ENCODE measurements at places on chromosomes 11 and 22. TPM values are rescaled to one million over a fixed set of nuclear protein-coding genes. Genes with fewer than 3 reads are reported as not detected.
A peak's percentile ranks its signal among the peaks of the same experiment; 100 is the strongest.

KCTD14 gene
- 0.77 TPM for total RNA-seq

OR6T1 gene
- total RNA-seq, result not detected

CRYAB gene
- 78.7 TPM for total RNA-seq

ANO5 gene
- total RNA-seq, result 2.8 TPM

MS4A6E gene
- total RNA-seq, result not detected

OR52N4 gene
- 1.7 TPM for total RNA-seq

SCN2B gene
- total RNA-seq, result not detected

DDX25 gene
- total RNA-seq, result 0.34 TPM

DGAT2 gene
- total RNA-seq, result 71.7 TPM

DNA sequence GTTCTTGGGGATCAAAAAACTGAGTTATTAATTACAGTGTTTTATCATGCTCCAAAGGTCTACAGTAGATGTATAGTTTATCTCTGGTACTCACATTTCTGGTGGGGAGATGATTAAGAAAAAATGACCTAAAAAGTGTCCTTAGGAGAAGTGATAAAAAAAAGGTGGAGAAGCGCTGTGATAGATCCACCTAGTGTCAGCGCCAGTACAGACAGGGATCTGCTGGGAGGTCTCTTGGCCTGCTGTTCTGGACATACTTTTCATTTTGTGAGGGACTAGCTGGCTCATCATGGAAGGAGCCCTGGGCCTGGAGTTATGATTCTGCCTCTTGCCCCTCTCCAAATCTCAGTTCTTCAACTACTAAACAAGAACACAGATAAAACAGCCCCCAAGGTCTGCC lies 2.9 kb downstream of the ELF5 start:
- H3K27ac ChIP-seq, result no peak overlapping the region
- no peaks in the 10 kb centered on the region for H3K27me3 ChIP-seq
- no peaks in the 10 kb centered on the region for H3K36me3 ChIP-seq
- H3K4me1 ChIP-seq, result no peaks in the 10 kb centered on the region
- DNase-seq, result no peak
- no peak overlapping the region for H3K4me3 ChIP-seq

- DNase-seq, result peak; percentile 86
- H3K27me3 ChIP-seq, result no peaks in the 10 kb centered on the region
- H3K27ac ChIP-seq, result peak overlapping the region; percentile 95
- peaks cover 28% of the 10 kb centered on the region for H3K4me1 ChIP-seq
- H3K4me3 ChIP-seq, result peak overlapping the region; percentile 91
- no peaks in the 10 kb centered on the region for H3K36me3 ChIP-seq
Observed at GRCh38 chr11:130070846-130071200, 1.1 kb downstream of the APLP2 start.

DNA sequence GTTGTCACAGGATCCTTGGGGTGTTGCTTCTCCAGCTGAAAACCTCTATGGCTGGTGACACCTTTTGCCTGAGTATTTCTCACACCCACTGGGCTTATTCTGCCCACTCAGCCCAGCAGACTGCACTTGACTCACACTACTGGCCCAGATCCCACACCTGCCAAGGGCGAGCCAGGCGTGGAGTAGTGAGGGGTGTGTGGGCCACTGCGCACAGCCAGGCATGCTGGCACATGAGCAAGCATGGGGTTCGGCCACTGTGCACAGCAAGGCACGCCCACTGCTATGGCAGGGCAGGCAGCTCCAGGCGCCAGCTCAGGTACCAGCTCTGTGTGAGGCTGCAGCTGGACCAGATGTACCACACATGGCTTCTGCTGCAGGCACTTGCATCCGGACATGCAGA lies 116.5 kb upstream of the MTNR1B start:
- H3K27ac ChIP-seq, result no peak overlapping the region
- DNase-seq, result no peak
- no peaks in the 10 kb centered on the region for H3K27me3 ChIP-seq
- no peak overlapping the region for H3K4me3 ChIP-seq

DNA sequence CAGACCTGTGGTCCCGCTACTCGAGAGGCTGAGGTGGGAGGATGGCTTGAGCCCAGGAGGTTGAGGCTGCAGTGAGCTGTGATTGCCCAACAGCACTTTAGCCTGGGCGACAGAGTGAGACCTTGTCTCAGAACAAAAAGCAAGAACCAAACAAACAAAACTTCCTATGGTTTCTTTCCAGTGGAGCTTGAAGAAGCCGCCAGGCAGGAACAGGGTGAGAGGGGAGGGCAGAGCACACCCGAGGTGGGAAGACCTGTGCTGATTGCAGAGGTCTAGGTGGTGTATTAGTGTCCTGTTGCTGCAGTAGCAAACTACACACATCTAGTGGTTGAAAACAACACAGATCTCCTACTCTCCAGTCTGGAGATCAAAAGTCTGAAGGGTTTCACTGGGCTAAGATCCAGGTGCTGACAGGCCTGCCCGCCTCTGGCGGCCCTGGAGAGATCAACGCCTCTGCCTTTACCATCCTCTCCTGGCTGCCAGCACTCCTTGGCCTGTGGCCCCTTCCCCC lies 10.5 kb downstream of the ARHGEF17 start:
- DNase-seq, result no peak
- H3K36me3 ChIP-seq, result no peaks in the 10 kb centered on the region
- H3K27ac ChIP-seq, result no peak overlapping the region
- no peak overlapping the region for H3K4me3 ChIP-seq
- H3K4me1 ChIP-seq, result peaks cover 94% of the 10 kb centered on the region

DNA sequence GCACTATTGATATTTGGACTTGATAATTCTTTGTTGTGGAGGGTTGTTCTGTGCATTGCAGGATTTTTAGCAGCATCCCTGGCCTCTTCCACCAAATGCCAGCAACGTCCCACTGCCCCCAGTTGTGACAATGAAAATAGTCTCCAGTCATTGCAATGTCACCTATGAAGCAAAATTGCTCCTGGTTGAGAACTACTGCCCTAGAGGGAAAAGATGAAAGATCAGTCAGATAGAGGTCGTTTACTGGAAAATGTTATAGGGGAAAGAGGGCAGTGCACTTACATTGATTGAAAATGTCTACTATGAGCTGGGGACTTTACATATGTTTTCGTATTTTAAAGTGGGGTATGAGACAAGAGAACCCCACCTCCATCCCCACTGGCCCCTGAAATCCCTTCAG lies 77.1 kb upstream of the FAM181B start:
- no peaks in the 10 kb centered on the region for H3K36me3 ChIP-seq
- no peak overlapping the region for H3K27ac ChIP-seq
- H3K4me1 ChIP-seq, result no peaks in the 10 kb centered on the region

- H3K27me3 ChIP-seq, result no peaks in the 10 kb centered on the region
- H3K4me3 ChIP-seq, result no peak overlapping the region
- H3K36me3 ChIP-seq, result no peaks in the 10 kb centered on the region
- H3K27ac ChIP-seq, result no peak overlapping the region
- DNase-seq, result no peak
Observed at GRCh38 chr11:134476435-134477021, 64.5 kb upstream of the B3GAT1 start.

- peaks cover 9% of the 10 kb centered on the region for H3K36me3 ChIP-seq
- no peak overlapping the region for H3K4me3 ChIP-seq
- no peak for DNase-seq
- no peaks in the 10 kb centered on the region for H3K27me3 ChIP-seq
- H3K4me1 ChIP-seq, result peaks cover 18% of the 10 kb centered on the region
Observed at GRCh38 chr22:19851291-19852176, 3.1 kb downstream of the GNB1L start.

DNA sequence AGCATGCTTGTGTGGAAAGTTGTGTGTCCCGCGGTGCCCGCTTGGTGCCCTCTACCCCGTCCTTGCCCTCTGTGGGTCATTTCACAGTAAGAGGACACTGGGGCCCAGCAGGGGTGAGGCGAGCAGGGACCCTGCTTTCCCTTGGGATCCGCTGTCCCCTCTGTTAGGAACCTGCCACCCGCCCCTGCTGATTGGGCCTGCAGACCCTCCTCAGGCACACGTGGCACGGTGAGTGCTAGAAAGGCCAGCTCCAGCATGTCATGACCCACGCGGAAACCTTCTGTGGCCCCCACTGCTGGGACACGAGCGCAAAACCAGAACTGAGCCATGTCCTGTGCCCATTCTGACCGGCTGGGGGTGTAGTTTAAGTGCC lies 353.1 kb downstream of the TBC1D22A start:
- no peaks in the 10 kb centered on the region for H3K4me1 ChIP-seq
- H3K27ac ChIP-seq, result no peak overlapping the region
- DNase-seq, result no peak
- no peaks in the 10 kb centered on the region for H3K27me3 ChIP-seq
- H3K4me3 ChIP-seq, result no peak overlapping the region

- DNase-seq, result no peak
- no peak overlapping the region for H3K4me3 ChIP-seq
- peaks cover 7% of the 10 kb centered on the region for H3K4me1 ChIP-seq
- H3K36me3 ChIP-seq, result no peaks in the 10 kb centered on the region
- no peak overlapping the region for H3K27ac ChIP-seq
Observed at GRCh38 chr11:36311926-36312595, 16.0 kb downstream of the PRR5L start.

- H3K27ac ChIP-seq, result no peak overlapping the region
- no peak for DNase-seq
- H3K36me3 ChIP-seq, result no peaks in the 10 kb centered on the region
- H3K27me3 ChIP-seq, result no peaks in the 10 kb centered on the region
- no peak overlapping the region for H3K4me3 ChIP-seq
Observed at GRCh38 chr11:28833670-28834069, 725.5 kb downstream of the METTL15 start.

DNA sequence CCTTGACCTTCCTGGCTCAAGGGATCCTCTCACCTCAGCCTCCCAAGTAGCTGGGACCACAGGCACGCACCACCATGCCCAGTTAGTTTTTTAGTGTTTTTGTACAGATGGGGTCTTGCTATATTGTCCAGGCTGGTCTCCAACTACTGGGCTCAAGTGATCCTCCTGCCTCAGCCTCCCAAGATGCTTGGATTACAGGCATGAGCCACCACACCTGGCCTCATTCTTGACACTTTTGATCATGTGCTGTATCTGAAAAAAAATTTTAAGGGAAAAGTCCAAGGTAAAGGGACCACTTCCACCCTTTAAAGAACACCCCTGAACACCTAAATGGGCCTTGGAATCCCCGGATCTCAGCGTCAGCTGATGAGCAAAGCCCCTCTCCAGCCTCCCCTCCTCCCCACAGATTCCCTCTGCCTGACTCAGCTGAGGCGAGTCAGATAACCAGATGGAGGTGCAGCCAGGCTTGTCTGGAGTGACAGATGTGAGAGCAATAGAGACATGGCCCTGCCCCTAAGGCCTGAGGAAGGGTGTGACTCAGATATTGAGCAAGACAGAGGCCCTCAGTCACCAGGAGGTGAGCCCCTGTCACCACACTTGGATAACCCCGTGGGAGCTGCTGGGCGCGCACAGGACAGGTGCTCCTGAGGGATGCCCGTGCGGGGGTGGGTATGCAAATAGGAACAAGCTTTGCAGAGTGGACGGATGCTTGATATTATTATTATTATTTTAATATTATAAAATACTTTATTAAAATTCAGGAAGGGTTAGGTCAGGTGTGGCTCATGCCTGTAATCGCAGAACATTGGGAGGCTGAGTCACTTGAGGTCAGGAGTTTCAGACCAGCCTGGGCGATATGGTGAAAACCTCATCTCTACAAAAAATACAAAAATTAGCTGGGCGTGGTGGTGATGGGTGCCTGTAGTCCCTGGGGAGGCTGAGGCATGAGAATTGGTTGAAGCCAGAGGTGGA lies 5.0 kb upstream of the CCDC88B start:
- H3K27ac ChIP-seq, result no peak overlapping the region
- H3K4me1 ChIP-seq, result peaks cover 84% of the 10 kb centered on the region
- H3K4me3 ChIP-seq, result no peak overlapping the region

DNA sequence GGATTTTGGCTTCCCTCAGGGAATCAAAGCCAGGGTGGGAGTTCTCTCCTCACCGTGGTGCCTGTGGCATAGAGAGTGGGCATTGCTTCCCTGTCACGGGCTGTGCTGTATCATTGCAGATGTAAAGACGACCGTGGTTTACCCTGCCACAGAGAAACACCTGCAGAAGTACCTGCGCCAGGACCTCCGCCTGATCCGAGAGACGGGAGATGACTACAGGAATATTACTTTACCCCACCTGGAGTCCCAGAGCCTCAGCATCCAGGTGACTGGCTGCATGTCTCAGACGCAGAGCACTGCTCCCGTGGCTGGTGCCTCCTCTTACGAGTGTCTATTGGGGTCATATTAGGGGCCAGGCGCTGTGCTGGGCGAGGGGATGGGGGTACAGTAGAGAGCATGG lies 24.2 kb upstream of the ST3GAL4 start:
- H3K4me1 ChIP-seq, result peaks cover 3% of the 10 kb centered on the region
- no peaks in the 10 kb centered on the region for H3K27me3 ChIP-seq
- peak overlapping the region; percentile 60 for H3K27ac ChIP-seq

DNA sequence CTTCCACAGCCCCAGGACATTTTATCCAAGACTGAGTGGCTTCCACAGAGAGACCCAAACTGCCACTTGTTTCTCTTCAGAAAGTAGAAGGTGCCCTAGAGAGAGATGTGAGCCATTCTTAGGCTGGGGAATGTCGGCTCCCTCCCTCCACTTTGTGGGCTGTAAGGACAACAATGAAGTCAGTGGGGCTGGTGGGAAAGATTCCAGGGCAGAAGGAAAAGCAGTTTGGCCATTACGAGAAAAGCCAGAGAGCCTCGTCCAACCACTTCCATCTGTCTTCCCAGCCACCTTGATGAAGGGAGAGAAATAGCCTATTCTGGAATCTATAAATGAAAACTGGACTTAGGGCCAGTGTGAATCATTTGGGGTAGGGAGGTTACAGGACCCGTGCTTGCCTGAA lies 382.5 kb downstream of the NXPE2 start:
- no peaks in the 10 kb centered on the region for H3K27me3 ChIP-seq
- H3K36me3 ChIP-seq, result no peaks in the 10 kb centered on the region

DNA sequence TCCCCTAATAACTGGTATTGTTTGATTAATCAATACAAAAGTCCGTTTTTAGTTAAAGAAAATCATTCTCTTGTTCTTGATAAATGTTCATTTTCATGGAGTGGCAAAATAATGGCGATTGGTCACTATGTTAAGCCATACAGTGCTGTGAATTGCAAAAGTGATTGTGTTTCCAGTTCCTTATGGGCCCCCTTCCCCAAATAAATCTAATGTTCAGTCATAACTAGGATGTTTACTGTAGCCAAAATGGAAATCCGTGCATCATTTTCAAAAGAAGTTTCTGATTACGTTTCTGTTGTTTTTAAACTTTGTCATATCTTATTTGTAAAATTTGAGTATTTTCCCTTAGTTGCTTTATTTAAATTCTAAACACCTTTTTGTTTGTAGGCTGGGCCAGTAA lies 845 bp downstream of the RBM7 start:
- no peaks in the 10 kb centered on the region for H3K27me3 ChIP-seq
- H3K36me3 ChIP-seq, result no peaks in the 10 kb centered on the region
- peaks cover 66% of the 10 kb centered on the region for H3K4me1 ChIP-seq
- peak overlapping the region; percentile 94 for H3K27ac ChIP-seq

DNA sequence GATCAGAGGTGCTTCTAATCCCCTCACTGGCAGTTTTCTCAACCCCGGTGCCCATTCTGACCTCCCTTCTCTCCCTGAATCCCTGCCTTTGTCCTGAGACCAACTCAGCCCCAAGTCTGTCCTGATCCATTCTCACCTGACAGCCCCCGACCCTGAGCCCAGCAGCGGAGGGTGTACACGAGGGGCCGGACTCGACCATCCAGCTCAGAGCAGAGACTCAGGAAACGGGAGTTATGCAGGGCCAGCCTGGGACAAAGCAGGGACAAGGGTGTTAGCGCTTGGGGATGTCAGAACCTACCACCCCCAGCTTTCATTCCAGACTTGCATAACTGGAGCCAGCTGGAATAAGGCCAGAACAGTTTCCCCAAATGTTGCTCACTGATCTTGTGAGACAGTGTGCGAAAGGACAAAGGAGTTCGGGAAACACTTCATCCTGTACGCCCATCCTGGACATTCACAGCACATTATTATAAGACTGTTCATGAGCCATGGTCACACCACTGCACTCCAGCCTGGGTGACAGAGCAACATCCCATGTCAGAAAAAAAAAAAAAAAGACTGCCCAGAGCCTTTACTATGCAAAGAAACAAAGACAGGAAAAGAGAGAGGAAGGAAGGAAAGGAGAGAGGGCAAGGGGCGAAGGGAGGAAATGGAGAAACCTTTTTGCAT lies 3.5 kb upstream of the EEF1G start:
- no peaks in the 10 kb centered on the region for H3K27me3 ChIP-seq
- no peak overlapping the region for H3K4me3 ChIP-seq
- peaks cover 56% of the 10 kb centered on the region for H3K4me1 ChIP-seq
- no peaks in the 10 kb centered on the region for H3K36me3 ChIP-seq

Data from spleen (tissue), 13 donors.